M059J (cell line): ENCODE measurements at places on chromosomes 6 and 20.

- peak; percentile 78 for DNase-seq
Measured at GRCh38 chr6:132357120-132357519, 44.2 kb downstream of the MOXD1 start.

DNA sequence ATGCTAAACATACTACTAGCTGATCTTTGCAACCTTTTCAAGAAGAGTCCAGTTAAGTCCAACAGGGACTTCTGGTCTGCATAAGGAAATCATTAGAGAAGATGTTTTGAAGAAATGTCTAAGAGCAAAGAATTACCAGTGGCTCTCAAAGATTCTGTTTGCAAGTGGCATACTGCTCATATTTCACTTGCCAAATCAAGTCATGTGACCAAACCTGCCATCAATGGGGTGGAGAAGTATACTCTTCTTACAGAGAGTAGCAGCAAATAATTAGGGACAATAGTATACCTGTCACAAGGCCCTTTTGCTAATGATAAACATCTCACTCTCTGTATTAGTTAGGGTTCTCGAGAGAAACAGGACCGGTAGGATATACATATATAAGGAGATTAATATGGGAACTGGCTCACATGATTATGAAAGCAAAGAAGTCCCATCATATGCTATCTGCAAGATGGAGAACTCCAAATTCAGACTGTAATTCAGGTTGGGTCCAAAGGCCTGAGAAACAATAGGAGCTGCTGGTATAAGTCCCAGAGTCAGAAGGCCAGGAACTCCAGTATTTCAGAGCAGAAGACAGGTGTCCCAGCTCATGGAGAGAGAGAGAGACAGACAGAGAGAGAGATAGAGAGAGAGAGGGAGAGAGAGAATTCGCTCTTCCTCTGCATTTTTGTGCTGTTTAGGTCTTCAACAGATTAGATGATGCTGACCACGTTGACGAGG lies 111.5 kb downstream of the LCA5 start:
- DNase-seq: no peak

- DNase-seq: peak; percentile 98
Measured at GRCh38 chr6:113361014-113361645, 496.0 kb upstream of the MARCKS start.

GRCh38 chr20:2521369-2522305 lies 12.9 kb upstream of the ZNF343 start:
- DNase-seq: peak; percentile 22

- DNase-seq: peak; percentile 78
Measured at GRCh38 chr6:155248008-155249001, 15.5 kb upstream of the CLDN20 start.

DNA sequence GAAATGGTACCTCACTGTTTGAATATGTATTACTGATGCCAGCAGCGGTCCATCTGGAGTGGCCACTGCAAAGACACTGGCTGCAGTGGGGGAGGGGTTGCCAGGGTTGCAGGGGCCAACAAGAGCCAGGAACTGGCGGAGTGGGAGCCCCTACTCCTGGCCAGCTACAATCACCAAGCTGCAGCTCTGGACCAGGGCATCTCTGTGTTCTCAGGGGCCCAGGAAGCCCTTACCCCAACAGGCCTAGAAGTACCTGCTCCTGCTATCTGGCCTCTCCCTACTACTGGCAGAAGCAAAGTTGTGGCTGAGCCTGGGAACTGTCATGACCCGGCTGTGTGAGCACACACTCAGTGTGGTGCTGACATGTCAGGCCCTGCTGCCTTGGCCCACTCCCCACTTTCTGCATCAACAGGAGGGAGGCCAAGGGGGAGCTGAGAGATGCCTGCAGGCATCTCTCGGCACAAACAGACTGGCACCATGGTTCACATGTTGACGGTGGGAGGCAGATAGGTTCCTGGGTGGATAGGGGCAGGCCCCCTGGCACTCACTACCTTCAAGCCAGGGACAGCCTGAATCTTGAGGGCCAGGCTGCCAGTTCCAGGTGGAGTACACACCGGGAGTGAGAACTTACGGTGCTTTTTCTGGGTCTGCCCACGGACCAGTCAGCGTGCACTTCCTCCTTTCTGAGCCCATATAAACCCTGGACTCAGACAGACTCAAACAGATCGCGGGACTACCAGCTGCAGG lies 1188.0 kb downstream of the GRIK2 start:
- no peak for DNase-seq

DNA sequence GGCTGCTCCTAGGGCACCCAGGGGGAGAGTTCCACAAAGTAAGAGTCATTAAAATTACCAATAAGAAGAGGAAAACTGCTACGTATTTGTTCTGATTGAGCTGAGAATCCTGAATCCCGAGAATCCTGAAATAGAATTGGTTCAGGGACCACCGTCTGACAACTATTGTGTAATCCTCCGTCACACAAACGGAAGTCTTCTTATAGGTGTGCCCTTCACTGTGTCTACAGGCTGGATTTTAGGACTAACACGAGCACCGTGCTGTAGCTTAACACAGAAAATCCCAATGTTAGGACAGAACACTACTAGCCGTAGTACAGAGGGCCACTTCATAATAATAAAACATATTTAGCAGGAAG lies 50.6 kb upstream of the RNF182 start:
- DNase-seq: no peak

GRCh38 chr6:167116109-167116837 lies 6.6 kb upstream of the CCR6 start:
- DNase-seq: no peak

GRCh38 chr20:19683188-19683587 lies 74.9 kb upstream of the RIN2 start:
- no peak for DNase-seq

- no peak for DNase-seq
Measured at GRCh38 chr20:31687777-31688176, 34.9 kb downstream of the BCL2L1 start.

GRCh38 chr6:88220493-88220892 lies 54.3 kb upstream of the CNR1 start:
- DNase-seq: peak; percentile 2

DNA sequence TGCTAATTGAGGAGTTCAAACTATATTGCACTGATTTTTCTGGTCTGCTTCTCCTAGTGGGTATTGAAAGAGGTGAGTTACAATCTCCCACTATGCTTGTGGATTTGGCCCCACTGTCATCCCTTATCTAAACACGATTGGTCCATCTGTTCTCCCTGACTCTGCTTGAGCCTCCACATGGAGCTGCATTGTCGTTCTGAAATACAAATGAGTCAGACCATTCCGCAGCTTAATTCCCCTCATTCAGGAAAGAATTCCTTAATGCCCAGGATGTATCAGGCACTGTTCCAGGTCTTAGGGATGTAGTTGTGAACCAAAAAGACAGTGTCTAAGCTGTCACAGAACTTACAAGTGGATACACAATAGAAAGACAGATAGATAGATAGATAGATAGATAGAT lies 461.9 kb downstream of the QKI start:
- peak; percentile 5 for DNase-seq

DNA sequence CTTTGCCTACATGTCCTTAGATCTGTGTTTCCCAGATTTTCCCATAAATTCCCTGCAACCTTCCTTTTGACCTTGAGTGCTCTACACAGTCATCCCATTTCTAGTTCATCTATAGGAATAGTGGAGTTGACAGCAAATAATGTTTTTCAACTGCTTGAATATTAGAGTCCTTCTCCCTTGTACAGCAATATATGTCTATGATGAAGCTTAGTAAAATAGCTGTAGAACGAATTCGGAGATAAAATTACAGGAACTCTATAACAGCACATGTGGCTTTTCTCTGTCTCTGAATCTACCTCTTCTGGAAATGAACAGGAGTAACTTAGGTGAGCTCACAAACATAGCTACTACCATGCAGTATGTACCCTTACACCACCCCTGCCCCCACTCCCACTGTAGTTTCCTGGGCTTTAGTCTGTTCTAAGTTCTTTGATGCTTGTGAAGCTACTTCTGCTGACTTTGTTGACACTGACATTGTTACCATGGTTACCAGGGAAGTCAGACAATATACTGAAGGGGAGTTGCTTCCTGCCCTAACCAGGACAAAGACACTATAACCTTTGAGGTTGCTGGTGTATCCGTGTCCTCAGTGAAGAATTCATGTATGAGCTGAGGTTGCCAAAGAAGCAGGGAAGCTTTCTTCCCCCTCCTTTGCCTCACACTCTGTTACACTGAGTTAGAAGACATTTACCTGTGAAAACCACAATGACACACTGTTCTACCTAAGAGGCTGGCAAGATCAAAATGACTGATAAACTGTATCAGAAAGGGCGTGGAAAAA lies 35.8 kb upstream of the SHLD1 start:
- peak; percentile 80 for DNase-seq

GRCh38 chr6:10266462-10266861 lies 148.4 kb downstream of the TFAP2A start:
- DNase-seq: no peak

DNA sequence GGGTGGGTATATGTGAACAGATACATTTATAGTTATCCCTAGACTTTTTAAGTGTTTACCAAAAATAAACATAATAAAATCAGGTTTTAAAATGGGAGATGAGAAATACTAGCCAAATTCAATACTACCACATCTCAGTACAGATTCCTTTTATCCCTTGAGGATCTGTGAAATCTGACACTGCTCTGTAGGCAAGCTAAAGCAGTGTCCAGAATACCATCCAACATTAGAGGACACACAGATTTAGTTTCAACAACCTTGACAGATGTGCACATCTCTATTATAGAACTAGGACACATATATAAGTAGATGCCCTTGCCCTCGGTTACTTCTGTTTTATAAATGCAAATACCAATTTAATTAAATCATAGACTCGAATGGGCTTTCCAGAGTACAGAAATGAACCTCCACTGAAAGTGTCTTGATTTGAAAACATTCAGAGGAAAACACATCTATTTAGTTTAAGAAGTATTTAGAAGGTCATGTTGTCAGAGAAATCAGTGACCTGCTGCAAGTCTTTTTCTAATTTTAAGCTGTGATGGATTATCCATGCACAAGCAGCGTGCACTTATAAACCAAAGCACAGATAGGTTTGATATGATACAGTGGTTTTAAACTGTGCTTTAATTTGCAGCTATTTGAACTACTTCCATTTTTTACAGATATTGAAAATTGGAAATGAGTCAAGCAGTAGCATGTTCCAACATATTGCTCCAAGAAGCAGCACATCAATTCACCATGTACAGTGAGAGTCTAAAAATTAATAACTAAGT lies 156.3 kb upstream of the EPHA7 start:
- no peak for DNase-seq

DNA sequence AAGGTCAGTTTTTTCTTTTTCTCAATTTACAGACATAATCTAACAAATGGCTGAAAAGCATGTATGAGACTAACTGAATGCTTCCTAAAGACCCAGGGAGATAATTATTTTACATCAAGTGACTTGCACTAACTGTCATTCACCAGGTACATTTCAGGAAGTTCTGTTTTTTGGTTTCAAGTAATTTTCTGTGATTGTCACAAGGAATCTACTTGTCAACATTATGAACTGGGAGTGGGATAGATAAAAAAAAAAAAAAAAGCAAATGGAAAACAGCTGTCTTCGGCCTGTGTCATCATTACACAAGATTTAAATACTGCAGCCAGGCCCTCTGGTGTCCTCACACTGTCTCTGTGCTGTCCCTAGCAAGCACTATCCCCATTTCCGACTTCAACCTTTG lies 379.0 kb upstream of the HTR1E start:
- no peak for DNase-seq

- no peak for DNase-seq
Measured at GRCh38 chr20:19430641-19431315, 218.3 kb downstream of the SLC24A3 start.

GRCh38 chr6:157025437-157025836 lies 248.3 kb downstream of the ARID1B start:
- peak; percentile 13 for DNase-seq
